ENCODE measurements at places on chromosomes 7 and 10. TPM values are rescaled to one million over a fixed set of nuclear protein-coding genes. Genes with fewer than 3 reads are reported as not detected.

The DDC gene
- not detected for total RNA-seq

The CPVL gene
- total RNA-seq: not detected

The RTKN2 gene
- 1.1 TPM for total RNA-seq

The OR2A42 gene
- total RNA-seq: not detected

The FGL2 gene
- total RNA-seq: under 0.01 TPM

The CALML5 gene
- total RNA-seq: not detected

The TEX36 gene
- total RNA-seq: not detected

The WEE2 gene
- total RNA-seq: not detected

The FRAT1 gene
- 2.3 TPM for total RNA-seq

The STOX1 gene
- total RNA-seq: under 0.01 TPM

The DGKI gene
- 1.3 TPM for total RNA-seq

The PAPOLB gene
- total RNA-seq: not detected

The WNT8B gene
- total RNA-seq: not detected

The GRID2IP gene
- not detected for total RNA-seq

The ERV3-1 gene
- 96.0 TPM for total RNA-seq

The CLEC2L gene
- total RNA-seq: not detected

The SAP25 gene
- total RNA-seq: not detected

The EPHA1 gene
- not detected for total RNA-seq

The PLEKHA1 gene
- 44.7 TPM for total RNA-seq

The ANKRD7 gene
- total RNA-seq: 0.33 TPM

The RAMP3 gene
- total RNA-seq: not detected

The GATAD1 gene
- 24.8 TPM for total RNA-seq

The IFIT3 gene
- 5.4 TPM for total RNA-seq

The OR2A7 gene
- total RNA-seq: not detected

The ABCB4 gene
- not detected for total RNA-seq

The ASB4 gene
- total RNA-seq: not detected

The VSTM2A gene
- total RNA-seq: not detected

The TUBB8 gene
- total RNA-seq: not detected

The C10orf143 gene
- 1.6 TPM for total RNA-seq

The MMP21 gene
- total RNA-seq: 0.33 TPM

The UCMA gene
- not detected for total RNA-seq

The VIPR2 gene
- total RNA-seq: not detected

The GPR85 gene
- 2.8 TPM for total RNA-seq

The TUBAL3 gene
- 1.3 TPM for total RNA-seq

The FFAR4 gene
- total RNA-seq: not detected

The TMEM130 gene
- total RNA-seq: not detected

The ANTXRL gene
- total RNA-seq: not detected

The RP9 gene
- total RNA-seq: 14.4 TPM

The ZNF425 gene
- total RNA-seq: 2.3 TPM

The ADRA2A gene
- 0.98 TPM for total RNA-seq
